BE2C (cell line): ENCODE measurements at places on chromosomes 12 and 14.

DNA sequence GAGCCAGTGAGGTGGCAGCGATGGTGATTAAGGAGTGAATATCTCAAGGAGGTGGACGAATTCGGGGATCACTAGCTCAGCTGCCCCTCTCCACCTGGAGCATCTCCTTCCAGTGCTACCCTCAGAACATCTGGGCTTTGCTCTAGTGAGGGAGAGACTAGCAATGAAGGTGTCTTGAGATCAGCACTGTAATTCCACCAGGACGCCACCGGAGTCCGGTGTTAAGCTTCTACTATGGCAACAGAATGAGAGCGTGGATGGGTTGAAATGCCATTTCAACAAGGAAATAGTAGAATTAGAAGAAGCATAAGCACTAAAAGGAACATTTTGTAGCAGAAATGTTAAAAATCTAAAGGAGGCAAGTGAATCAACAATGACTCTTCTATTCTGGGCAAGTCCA is 61.1 kb downstream of the NTF3 start:
- no peak for DNase-seq

GRCh38 chr14:22147716-22148115 is 441.3 kb downstream of the DAD1 start:
- DNase-seq: no peak

GRCh38 chr12:46154221-46154985 is 114.4 kb downstream of the SLC38A1 start:
- peak; percentile 19 for DNase-seq

GRCh38 chr12:105805730-105806399 is 332.9 kb downstream of the NUAK1 start:
- DNase-seq: no peak

DNA sequence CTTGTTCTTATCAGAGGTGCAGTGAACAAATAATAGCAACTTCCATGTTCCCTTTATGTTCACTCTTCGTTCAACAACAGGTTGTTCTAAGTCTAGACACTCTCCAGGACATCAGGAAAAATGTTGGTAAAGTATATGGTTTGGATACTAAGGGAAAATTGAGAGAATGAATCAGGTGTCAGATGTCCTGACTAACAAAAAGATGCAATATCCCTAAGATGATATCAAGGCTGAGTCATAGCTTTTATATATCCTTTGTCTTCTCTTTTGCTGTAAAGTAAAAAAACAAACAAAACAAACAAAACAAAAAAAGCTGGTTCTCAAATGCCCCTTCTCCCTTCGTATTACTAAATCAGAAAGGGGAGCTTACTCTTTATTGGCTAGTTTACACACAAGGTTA is 11.1 kb downstream of the GLIPR1L1 start:
- no peak for DNase-seq

- no peak for DNase-seq
Observed at GRCh38 chr12:38628288-38628687, 277.1 kb downstream of the CPNE8 start.

- DNase-seq: no peak
Observed at GRCh38 chr12:98453070-98453469, 62.3 kb upstream of the TMPO start.

DNA sequence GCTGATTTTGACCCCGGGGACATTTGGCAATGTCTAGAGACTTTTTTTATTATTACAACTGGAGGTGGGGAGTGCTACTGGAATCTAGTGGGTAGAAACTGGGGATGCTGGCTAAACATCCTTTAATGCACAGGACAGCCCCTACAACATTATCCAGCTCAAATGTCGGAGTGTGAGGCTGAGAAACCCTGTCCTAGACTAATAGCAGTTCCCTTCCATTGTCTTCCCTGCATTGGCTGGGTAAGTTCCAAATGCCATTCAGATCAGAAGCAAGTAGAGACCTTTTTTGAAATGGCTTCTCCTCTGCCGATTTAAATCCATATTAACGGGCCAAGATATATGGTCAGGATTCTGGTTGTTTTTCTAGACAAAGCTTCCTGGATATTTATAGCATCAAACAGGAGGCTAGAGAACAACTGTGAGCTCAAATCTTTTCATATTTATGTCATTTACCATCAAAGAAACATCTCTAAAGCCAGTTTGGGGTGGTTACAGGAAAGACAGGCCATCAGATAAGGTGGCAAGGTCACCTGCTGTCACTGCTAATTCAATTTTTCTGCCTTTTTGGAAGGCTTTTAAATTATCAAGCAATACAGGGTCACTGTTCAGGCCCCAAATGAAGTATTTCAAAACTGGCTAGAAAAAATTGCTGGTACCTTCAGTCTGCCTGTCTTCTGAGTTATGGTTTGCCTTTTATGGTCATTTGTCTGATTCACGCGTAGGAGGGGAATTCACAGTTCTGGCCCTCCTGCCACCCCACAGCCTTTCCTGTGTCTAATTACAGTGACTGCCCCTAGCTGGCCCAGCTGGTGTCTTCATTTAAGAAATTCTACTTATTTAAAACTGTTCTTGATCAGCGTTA is 20.1 kb upstream of the AKAP5 start:
- DNase-seq: peak; percentile 34

DNA sequence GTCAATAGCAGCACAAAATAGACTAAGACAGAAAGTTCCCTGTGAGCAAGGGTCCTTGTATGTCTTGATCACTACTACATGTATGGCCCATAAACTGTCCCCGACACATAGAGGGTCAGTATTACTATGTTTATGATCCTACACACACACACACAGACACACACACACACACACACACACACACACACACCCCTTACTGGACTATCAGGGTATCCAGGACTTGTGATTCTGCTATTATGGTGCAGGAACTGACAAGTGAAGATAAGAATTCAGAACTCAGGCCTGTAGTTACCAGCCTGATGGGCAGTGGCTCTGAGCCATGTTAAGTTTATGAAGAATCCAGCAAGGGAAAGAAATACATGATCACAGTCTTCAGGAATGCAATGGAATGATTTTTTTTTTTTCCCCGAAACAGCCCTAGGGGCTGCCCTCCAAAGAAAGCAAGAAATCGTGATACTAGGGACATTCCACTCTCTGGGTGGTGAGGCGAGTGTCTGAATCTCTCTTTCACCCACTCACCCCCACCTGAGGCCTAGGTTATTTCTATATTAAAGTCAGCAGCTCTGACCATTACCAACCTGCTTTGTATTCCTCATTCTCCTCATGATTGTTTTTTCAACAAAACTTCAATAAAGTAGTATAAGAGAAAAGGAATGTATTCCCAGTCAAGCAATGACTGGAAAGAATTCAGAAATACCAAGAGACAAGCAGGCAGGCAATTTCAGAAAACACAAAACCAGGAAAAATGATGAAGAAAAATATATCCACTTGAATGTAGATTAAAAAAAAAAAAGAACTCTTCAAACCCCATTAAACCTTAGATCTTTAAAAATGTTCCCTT is 105.8 kb downstream of the AVPR1A start:
- no peak for DNase-seq

DNA sequence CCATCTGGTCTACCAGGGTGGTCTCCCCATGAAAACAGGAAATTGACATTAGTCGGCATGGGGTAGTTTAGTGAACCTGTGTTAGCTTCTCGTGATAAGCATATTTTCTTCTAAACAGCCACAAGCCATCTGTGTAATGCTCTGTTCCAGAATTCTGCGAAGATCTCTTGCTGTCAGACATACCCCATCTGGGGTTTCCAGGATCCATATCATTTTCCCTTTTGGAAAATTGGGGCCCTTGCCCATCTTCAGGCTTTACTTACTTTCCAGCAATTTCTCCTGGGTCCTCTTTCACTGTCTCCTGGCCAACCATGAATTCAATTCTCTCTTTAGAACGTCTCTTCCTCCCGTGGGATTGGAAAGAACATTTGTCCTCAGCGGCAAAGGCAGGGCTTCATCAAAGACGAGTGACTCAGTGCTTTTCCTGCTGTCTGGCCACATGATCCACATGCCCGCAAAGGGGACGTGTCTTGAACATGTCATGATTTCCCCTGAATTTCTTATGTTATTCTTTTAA is 21.4 kb upstream of the NCOR2 start:
- no peak for DNase-seq

DNA sequence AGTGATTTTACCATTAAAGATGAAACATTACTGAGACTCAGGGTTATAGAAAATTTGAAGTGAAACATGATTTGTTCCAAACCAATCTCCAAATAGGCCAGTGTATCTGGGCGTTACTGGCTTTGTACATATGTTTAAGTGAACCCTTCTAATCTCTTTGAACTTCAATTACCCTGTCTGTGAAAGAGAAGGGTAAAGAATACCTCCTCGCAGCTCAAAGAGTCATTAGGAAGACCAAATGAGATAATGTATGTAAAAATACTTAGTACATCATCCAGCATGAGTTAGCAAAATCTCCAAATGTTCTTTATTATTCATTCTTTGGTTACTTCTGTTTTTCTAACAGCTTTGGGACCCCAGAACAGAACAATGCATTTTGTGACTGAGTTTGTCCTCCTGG is at the start of gene OR11H6:
Gene OR11H6 (plus strand): TSS at position 301 of the 400 bp plus-strand sequence. CDS start 0 bp downstream, at position 301.
- DNase-seq: no peak

- DNase-seq: no peak
Observed at GRCh38 chr14:90544971-90545370, 148.1 kb downstream of the CALM1 start.

DNA sequence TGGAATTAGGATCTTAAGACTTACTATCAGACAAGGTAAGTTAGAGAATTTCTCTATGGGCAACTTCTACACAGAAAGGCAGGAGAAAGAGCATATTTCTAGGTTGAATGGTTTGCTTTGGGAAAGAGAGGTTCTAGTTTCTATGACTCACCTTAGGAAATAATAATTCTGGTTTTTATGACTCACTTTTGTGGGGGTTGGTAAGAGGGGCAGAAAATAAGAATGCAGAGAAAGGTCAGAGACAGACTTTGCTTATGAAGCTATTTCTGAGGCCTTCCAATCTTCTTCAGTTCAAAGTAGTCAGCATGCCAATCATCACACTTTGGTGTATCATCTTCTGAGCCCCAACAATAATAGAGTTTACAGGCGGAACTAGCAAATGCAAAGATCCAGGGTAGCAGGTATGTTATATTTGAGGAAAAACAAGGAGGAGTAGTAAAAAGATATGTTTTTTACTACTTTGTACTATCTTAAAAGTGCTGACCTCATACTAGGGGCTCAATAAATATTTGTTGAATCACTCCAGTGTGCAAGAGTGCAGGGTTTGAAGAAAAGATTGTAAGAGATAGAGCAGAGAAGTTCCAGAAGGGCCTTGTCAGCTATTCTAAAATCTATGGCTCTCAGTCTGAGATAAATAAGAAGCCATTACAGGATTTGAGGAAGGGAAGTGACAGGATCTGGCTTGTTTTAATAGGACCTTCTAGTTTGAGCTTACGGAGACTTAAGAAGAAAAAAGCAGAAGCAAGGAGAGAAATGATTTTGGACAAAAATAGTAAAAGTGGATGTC is 56.7 kb upstream of the LRFN5 start:
- DNase-seq: no peak

DNA sequence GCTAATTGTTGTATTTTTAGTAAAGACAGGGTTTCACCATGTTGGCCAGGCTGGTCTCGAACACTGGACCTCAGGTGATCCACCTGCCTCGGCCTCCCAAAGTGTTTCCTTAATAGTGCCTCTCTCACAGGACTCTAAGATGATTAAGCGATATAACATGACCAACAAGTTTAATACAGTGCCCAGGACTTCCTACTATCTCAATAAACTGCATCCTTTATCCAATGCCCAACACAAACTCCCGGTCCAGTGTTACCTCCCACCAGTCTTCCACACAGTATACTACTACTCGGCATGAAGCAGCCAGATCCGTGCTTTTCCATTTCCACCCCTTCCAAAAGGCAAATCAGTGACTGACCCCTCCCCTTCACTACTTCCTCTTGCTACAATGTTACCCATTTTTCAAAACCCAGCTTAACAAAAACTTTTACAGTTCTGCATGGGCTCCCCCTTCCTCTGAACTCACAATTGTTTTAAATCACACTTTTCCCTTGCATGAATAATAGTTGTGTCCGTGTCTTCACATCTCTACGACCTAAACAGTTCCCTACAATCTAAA is 900 bp downstream of the NOP2 start:
- DNase-seq: no peak

GRCh38 chr12:30624009-30624408 is 71.7 kb downstream of the IPO8 start:
- no peak for DNase-seq

GRCh38 chr14:68822132-68822651 is 29.3 kb upstream of the ZFP36L1 start:
- no peak for DNase-seq

GRCh38 chr12:48890657-48891418 is 25.2 kb upstream of the RND1 start:
- DNase-seq: peak; percentile 87

- DNase-seq: no peak
Observed at GRCh38 chr14:70718383-70719118, 76.8 kb downstream of the TTC9 start.

DNA sequence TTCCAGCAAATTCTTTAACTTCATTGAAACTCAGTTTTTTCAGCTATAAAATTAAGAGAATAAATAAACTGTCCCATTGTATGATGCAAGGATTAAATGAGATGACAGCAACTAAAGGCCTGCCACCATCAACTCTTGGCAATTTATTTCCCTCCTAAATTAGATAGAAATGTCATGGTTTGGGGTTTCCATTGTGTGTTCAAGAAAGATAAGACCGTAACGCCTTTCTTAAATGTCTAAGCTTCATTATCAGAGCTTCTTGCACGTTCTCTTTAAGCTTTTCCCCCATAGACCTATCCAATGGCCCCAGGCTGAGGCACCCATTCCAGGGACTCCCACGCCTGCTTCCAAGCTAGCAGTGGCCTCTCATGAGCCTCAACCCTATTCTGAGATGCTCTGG is 281.9 kb downstream of the CACNA1C start:
- DNase-seq: no peak
